Skin of body (tissue), 3 donors: ENCODE measurements at places on chromosomes 2 and 18. TPM values are rescaled to one million over a fixed set of nuclear protein-coding genes. Genes with fewer than 3 reads are reported as not detected.
A peak's percentile ranks its signal among the peaks of the same experiment; 100 is the strongest.

- DNase-seq = no peak
Observed at GRCh38 chr18:46282177-46282570, 178.0 kb downstream of the HAUS1 start.

DNA sequence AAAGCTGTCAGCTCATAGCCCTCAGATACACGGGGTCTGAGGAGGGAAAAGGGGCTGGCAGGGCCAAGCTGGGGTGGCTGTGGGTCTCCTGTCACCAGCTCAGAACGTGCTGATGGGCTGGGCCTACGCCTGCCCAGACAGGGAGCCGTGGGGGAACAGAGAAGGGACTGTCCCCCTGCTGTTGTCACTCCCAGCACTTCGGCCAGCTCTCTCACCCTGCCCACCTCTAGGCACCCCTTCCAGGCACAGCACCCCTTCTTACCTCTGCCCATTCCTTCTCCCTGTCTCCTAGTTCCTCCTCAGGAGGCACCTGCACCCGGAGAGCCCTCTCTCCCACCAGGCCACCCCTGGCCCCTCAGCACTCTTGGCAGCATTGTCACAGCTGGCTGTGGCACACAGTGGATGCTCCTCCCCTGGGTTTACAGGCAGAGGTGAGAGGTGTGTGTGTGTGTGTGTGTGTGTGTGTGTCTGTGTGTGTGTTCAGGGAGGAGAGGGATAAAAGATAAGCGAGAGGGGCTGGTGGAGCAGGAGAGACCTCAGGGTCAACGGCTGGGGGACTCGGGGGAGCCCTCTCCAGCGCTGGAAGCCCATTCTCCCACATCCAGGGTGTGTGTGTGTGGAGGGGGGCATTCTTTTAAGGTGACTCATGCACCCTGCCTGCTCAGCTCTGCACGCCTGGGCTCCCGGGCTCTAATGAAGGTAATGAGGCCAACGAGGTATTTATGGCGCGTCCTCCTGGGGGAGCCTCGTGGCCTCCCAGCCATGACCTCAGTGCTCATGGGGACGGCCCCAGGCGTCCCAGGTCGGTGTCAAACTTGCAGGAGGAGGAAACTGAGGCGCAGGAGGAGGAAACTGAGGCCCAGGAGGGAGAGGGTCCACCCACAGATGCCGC lies 66.1 kb upstream of the SMAD7 start:
- DNase-seq = no peak

GRCh38 chr2:36802952-36803351 lies 106.4 kb downstream of the VIT start:
- DNase-seq = no peak

GRCh38 chr2:6053743-6054142 lies 361.6 kb downstream of the SOX11 start:
- no peak for DNase-seq

- no peak for DNase-seq
Observed at GRCh38 chr2:224190936-224191270, 151.8 kb upstream of the SERPINE2 start.

GRCh38 chr2:227406177-227407031 lies 18.7 kb upstream of the SCYGR1 start:
- peak; percentile 87 for DNase-seq

GRCh38 chr2:43127208-43127940 lies 99.0 kb downstream of the ZFP36L2 start:
- DNase-seq = no peak

DNA sequence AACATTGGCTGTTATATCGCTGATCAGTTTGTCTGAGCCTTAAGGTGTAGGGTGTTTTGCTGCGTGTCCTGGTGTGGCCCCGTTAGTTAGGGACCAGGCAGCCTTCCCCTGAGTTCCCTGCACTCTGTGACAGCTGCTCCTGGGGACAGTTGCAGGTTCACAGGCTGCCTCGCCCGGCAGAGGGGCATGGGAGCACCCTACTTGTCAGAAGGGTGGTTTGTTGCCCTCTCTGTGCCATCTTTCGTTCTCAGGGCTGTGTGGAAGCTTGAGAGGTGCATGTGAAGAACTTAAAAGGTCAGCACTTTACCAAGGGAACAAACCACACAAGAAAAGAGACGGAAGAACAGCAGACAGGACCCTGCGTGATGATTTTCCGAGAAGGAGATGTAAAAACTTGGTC lies 159.6 kb downstream of the LDLRAD4 start:
- no peak for DNase-seq

- no peak for DNase-seq
Observed at GRCh38 chr2:128867936-128868636, 549.4 kb upstream of the HS6ST1 start.

- no peak for DNase-seq
Observed at GRCh38 chr2:20433249-20433648, 13.6 kb upstream of the RHOB start.

- DNase-seq = no peak
Observed at GRCh38 chr2:63853527-63854310, 12.0 kb downstream of the UGP2 start.

GRCh38 chr2:35080231-35080910 lies 1275.2 kb upstream of the CRIM1 start:
- DNase-seq = no peak

- no peak for DNase-seq
Observed at GRCh38 chr2:155377266-155377680, 678.8 kb downstream of the KCNJ3 start.

GRCh38 chr18:78977637-78978348 lies 1.8 kb upstream of the SALL3 start:
- no peak for DNase-seq

GRCh38 chr2:203973676-203974075 lies 37.1 kb downstream of the ICOS start:
- DNase-seq = no peak

ZNF24 gene
- total RNA-seq = 44.5 TPM

AMMECR1L gene
- total RNA-seq = 12.1 TPM

IL37 gene
- 2.0 TPM for total RNA-seq

DSG1 gene
- 260 TPM for total RNA-seq

SLC38A11 gene
- total RNA-seq = 0.69 TPM

IL36RN gene
- total RNA-seq = 10.9 TPM

THSD7B gene
- 8.1 TPM for total RNA-seq
